ENCODE measurements at places on chromosomes 3 and 15. TPM values are rescaled to one million over a fixed set of nuclear protein-coding genes. Genes with fewer than 3 reads are reported as not detected.

DNA sequence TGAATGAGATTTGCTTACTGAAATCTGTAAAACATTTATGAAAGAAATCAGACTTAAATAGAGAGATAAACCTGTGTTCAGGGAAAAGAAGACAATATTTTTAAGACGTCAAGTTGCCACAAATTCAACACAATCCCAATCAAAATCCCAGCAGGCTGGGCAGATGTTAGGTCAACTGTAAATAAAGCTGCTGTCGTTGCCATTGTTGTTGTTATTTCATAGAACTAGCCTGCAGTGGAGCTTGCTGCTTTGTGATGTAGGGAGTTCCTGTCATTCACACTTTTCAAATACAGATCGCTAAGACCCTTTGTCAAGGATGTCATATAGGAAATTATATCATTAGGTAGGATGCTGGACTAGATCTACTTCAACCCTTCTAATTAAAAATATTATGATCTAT, 123.1 kb downstream of the NEO1 start:
- no peak for DNase-seq

DNA sequence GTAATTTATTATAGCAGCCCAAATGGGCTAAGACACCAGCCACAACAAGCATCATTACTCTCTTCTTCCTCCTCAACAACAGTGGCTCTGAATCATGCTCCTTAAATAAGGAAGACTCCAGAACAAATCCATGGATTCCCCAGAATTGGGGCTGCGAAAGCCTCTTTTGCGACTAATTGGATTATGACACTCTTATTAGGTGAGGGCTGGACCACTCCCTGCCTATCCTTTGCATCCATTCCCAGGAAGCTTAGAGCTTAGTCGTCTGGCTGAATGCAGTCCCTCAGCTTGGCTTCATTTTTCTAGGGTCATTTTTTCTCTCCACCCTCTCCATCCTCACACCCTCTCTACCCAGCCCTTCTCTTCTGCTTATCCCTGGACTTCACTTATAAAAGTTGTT, 227.7 kb downstream of the ZNF621 start:
- DNase-seq, result no peak

- no peak for DNase-seq
These were observed 114.5 kb downstream of the GMPS start for GRCh38 chr3:155984791-155985417.

- no peak for DNase-seq
These were observed 45.9 kb downstream of the ADAM10 start for GRCh38 chr15:58703610-58704009.

- no peak for DNase-seq
These were observed 180.5 kb downstream of the THSD4 start for GRCh38 chr15:71295603-71296314.

GRCh38 chr15:70530017-70530499, 233.3 kb downstream of the UACA start:
- DNase-seq, result no peak

The U2SURP gene
- 82.6 TPM for total RNA-seq

The SPINK8 gene
- not detected for total RNA-seq

The GOLGA8S gene
- total RNA-seq, result 0.53 TPM

The SH3GL3 gene
- 0.95 TPM for total RNA-seq

All from ovary (tissue), 10 donors.